ENCODE measurements at places on chromosomes 12 and 14.

DNA sequence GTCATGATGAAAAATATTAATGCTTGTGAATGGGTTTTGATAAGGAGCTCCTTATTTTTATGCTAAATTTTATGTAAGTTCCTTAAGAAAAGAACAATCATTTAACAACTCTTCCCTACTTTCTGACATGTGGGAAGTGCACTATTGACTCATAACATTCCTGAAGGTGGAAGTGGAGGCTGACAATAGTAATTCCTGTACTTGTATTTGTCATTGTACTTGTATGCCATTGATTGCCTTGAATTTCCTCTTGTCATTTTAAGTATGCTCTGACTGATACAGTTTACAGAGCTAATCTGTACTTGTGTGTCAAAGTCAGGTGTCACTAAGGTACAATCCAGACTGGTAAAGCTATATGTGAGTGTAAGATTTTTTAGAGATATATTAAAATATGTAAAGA lies 440.0 kb downstream of the SLC16A7 start:
- DNase-seq, result no peak

GRCh38 chr14:37246427-37246829 lies 48.7 kb downstream of the MIPOL1 start:
- peak; percentile 70 for DNase-seq

DNA sequence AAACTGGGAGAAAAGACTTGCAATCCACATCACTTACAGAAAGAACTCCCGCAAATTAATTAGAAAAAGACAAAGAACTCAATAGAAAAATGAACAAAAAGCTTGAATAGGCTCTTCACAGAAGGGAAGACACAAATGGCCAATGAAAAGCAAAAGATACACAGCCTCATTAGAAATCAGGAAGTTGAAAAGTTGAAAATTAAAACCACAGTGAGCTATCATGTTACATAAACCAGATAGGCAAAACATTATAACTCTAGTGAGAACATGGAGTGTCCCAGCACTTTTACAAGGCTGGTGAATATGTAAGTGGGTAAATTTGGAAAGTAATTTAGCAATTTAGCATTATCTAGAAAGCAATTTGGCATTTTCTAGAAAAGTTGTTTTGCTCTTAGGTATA lies 158.4 kb upstream of the RASSF8 start:
- DNase-seq, result no peak

DNA sequence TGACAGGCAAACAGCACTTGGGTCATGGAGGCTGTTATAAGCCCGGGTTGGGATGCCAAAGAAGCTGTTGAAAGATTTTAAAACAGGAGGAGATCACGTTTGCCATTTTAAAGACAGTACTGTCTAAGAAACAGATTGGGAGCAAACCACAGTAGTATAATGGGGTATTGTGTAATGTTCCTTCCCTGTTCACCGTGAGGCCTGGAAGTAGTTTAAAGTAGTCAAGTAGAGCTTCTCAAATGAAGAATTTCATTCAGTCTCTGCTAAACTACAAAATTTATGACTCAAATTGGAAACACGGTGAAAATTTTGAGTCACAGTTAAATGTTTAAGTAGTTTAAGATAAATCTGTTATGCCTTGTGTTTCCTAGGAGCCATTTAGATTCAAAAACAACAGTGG lies 35.8 kb downstream of the ATP2A2 start:
- DNase-seq, result no peak

DNA sequence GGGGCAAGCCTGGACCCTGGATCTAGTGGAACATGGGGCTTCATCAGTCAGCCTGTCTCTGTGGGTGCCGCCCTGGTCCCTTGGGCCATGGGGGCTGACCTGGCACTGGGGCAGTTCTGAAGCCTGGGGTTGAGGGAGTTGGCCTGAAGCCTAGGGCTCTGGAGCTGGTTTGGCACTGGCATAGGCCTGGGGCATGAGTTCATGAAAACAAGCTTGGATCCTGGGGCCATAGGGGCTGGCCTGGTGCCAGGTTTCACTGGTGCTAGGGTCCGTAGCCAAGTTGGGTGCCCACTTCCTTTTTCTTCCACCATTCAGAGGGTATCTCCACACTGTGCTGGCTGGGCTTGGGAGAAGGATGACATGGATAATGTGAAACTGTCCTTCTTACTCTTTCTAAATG lies 26.6 kb upstream of the ANO4 start:
- DNase-seq, result no peak

- DNase-seq, result no peak
These were observed 166.0 kb downstream of the FOXN3 start for GRCh38 chr14:89251061-89251460.

DNA sequence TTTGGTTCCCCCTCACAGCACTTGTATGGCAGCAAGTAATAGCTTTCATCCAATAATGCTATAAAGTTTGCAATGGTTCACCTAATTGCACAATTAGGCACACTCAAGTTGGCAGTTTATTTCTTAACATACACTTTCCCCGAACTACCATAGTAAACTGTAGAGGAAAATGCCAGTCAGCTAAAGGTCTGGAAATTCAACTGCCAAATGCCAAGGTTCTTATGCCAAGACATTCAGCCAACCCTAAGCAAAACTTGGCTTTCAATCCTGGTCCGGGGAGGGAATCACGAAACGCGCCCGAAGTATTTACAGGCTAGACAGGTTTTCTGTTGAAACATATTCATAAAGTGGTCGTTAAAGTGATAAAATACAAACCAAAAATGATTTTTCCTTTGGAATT lies 1512.4 kb upstream of the FLRT2 start:
- peak; percentile 11 for DNase-seq

DNA sequence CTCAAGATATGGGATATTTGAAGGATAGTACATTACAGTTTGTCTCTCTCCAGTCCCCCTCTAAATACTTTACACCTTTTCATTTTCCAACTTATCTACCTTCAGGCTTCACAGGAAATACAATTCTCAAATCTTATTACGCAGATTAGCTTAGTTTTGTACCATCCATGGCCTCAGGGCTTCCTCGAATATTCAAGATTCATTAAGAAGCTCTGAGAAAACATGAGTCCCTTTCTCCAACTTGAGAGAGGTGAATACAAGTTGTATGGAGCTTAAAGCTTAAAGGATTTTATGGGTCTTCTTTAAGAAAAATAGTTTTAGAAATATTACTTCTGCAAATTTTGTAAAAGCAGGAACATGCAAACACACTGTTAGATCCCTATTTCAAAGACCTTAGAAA lies 1212.5 kb downstream of the GALC start:
- no peak for DNase-seq

DNA sequence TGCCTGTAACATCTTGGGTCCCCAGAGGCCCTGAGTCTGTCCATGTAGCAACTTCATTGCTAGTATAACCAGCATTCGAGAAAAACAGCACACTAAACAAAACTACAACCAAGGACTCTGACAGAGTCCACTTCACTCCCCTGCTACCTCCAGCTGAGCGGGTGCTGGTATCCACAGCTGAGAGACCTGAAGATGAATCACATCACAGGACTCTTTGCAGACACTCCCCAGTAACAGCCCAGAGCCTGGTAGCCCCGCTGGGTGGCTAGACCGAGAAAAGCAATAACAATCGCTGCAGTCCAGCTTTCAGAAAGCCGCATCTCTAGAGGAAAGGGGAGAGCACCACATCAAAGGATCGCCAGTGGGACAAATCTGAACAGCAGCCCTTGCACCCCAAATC lies 9.0 kb upstream of the IQSEC3 start:
- DNase-seq, result no peak

- peak; percentile 69 for DNase-seq
These were observed 9.5 kb upstream of the NR4A1 start for GRCh38 chr12:52041695-52042123.

DNA sequence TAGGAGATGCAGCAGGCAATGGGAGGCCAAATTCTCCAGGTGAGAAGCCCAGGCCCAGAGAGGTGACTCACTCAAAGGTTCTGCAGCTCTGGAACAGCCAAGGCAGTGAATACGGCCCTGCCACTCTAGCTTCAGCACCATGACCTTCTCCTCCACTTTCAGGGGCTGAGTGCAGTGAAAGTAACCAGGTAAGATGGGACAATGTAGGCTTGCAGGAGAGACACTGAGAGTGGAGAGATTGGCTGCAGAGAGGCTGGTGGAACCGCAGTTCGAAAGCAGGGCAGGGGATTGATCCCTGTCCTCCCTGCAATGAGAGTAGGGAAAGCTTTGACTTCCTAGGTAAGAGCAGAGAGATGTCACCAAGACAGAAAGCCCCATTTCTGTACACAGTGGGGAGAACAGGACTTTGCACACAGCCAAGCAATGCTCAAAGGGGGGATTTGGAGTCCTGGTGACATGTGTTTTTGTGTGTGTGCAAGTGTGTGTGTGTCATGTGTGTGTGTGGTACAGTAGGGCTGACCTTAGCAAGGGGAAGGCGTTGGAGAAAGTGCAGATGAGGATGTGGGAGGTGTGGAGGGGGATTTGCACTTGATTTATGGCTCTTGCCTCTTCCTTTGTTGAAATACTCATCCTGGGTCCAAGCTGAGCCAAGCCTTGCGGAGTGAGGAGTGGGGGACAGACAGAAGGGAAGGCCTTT lies 12.7 kb downstream of the DHRS2 start:
- DNase-seq, result no peak

- no peak for DNase-seq
These were observed 907.5 kb upstream of the ATXN7L3B start for GRCh38 chr12:73629893-73630831.

DNA sequence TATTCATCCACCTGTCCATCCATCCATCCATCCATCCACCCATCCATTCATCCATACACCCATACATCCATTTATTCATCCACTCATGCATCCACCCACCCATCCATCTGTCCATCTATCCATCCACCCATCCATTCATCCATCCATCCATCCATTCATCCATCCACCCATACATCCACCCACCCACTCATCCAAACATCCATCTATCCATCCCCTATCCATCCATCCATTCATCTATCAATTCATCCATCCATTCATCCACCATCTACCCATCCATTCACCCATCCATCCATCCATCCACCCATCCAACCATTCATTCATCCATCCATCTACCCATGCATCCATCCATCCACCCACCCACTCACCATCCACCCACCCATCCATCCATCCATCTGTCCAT lies 142.6 kb upstream of the SFSWAP start:
- DNase-seq, result no peak

GRCh38 chr14:41146391-41146790 lies 460.3 kb upstream of the LRFN5 start:
- DNase-seq, result no peak

DNA sequence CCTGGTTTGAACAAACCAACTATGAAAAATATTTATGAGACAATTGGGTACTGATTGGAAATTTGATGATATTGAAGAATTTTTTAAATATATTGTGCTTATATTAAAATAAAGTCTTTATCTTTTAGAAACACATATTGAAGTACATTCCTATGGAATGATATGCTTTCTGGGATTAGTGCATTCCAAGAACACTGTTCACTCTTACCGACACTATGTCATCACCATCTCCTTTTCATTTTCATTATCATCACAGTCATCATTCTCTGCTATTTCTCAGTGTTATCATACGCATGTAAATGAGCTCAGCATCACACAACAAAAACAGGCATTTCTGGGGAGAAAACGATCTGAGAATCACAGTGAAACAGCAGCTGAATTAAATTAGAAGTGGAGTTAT lies 513.3 kb upstream of the CCDC196 start:
- no peak for DNase-seq

DNA sequence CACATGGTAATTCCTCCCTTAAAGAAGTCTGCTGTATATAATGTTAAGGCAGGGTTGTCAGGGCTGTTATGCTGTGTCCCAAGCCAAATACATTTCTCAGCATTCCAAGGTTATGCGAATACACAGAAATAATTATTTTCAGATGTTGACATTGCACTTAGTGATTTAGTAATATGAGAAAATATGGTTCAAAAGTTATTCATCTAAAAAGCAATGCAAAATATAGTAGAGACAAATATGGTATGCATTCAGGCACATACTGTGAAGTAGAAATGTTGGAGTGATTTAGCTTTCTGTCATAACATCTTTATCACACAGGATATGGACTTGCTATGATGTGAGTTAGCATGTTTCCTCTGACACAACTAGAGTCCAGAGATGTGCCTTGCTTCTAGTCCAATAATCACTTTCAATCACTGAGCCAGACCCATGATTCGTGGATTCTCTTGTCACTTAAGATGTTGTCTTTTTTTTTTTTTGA lies 70.0 kb downstream of the PDE3A start:
- peak; percentile 84 for DNase-seq

GRCh38 chr12:57031138-57031725 lies 14.9 kb upstream of the TAC3 start:
- peak; percentile 61 for DNase-seq

DNA sequence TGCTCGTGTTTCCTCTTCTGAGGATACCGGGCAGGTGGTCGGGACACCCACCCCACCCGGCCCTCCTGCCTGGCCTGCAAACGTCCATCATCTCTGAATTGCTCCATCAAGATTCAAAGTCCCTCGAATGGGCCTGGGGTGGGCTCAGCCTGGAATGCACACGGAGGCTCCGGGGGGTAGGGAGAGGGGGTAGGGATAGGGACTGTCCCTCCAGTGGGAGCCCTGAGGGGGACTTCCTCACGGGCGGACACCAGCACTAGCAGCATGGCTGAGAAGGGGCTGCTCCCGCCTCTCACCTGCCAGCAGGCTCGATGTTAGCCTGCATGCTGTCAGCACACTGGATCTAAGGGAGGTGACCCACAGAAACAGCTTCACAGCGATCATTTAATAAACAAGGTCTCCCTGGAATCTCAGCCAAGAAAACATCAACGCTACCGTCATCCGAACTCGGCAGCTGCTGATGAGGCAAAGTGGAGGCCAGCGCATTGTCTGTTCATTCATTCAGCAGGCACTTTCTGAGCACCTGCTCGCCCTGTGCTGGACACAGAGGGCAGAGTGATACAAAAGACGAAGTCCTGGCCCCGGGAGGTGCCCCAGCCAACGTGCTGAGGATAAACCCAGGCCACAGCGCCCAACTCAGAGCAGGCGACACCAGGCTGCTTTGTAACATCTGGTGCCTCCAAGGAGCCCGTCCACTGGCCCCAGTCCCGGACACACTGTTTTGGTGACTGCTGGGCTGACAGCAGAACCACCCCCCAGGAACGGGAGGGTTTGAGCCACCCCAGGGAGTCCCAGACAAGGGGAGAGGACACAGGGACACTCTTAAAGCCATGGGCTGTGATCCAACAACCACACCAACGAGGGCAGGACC lies 6.3 kb downstream of the TMEM179 start:
- peak; percentile 85 for DNase-seq

- no peak for DNase-seq
These were observed 72.0 kb downstream of the PPP2R5E start for GRCh38 chr14:63470962-63471793.
